ENCODE measurements at places on chromosomes 5 and 9. TPM values are rescaled to one million over a fixed set of nuclear protein-coding genes. Genes with fewer than 3 reads are reported as not detected.

Gene LRSAM1
- 26.6 TPM for total RNA-seq

Gene TMC1
- total RNA-seq, result not detected

Gene MAST4
- total RNA-seq, result 20.9 TPM

Gene FBXL7
- 4.4 TPM for total RNA-seq

Gene PTPN3
- total RNA-seq, result 33.6 TPM

Gene FOXD4L5
- total RNA-seq, result 0.04 TPM

Gene CDKN2B
- 28.3 TPM for total RNA-seq

Gene ENTREP1
- 3.8 TPM for total RNA-seq

Gene BSPRY
- total RNA-seq, result 9.1 TPM

Gene GBGT1
- 12.4 TPM for total RNA-seq

Gene NDOR1
- total RNA-seq, result 28.6 TPM

Gene CDX1
- 0.33 TPM for total RNA-seq

Gene NIPAL4
- total RNA-seq, result 22.7 TPM

Gene LCN9
- not detected for total RNA-seq

Gene HK3
- total RNA-seq, result not detected

Gene CHD1
- 37.4 TPM for total RNA-seq

Gene PCDHGC4
- 0.62 TPM for total RNA-seq

Gene MEIKIN
- not detected for total RNA-seq

Gene MOCS2
- 32.0 TPM for total RNA-seq

Gene ISL1
- total RNA-seq, result 0.17 TPM

Gene JAKMIP2
- 0.42 TPM for total RNA-seq

Gene KIF3A
- 10.6 TPM for total RNA-seq

Gene SLC4A9
- not detected for total RNA-seq

Gene FCN2
- total RNA-seq, result not detected

Gene SLC9A3
- 3.0 TPM for total RNA-seq

Gene PCDHGA1
- 0.68 TPM for total RNA-seq

Gene LYRM7
- 3.8 TPM for total RNA-seq

Gene EXOSC2
- 20.6 TPM for total RNA-seq

Gene ZFP2
- 2.9 TPM for total RNA-seq

Gene PCDHB14
- 1.5 TPM for total RNA-seq

Gene TTLL11
- total RNA-seq, result 3.7 TPM

Gene WDR38
- not detected for total RNA-seq

Gene OMD
- total RNA-seq, result not detected

Gene NR2F1-AS1
- total RNA-seq, result 9.5 TPM

Gene UBE2QL1
- 0.34 TPM for total RNA-seq

Gene NEURL1B
- 5.1 TPM for total RNA-seq

Gene PCA3
- not detected for total RNA-seq

Measured in kidney epithelial cell (primary cell).